ENCODE measurements at places on chromosomes 4 and X.

GRCh38 chr4:163404080-163404479 lies 60.4 kb downstream of the NPY5R start:
- no peak for DNase-seq

- peak; percentile 17 for DNase-seq
Measured at GRCh38 chr4:54440394-54441136, 211.5 kb downstream of the PDGFRA start.

DNA sequence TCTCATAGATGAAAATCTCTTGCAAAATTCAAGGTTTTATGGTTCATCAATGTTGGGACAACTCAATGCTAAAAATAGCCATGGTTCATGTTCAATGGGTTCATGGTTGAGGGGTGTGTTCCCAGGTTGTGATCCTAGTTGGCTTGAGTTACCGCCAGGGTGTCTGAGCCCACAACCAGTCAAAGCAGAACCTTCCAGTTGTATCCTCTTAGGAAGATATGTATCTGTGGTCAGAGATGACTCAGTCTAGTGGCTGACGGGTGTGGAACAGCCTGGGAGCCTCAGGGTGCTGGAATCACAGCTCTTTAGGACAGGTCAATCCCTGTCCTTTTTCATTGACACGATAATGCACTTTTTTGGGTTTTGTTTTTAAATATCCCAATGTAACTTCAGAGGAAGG lies 192.3 kb upstream of the NR3C2 start:
- peak; percentile 62 for DNase-seq

GRCh38 chrX:64698317-64698716 lies 277.9 kb downstream of the ZC4H2 start:
- no peak for DNase-seq

GRCh38 chr4:109977854-109978501 lies 65.3 kb downstream of the EGF start:
- DNase-seq: peak; percentile 60

DNA sequence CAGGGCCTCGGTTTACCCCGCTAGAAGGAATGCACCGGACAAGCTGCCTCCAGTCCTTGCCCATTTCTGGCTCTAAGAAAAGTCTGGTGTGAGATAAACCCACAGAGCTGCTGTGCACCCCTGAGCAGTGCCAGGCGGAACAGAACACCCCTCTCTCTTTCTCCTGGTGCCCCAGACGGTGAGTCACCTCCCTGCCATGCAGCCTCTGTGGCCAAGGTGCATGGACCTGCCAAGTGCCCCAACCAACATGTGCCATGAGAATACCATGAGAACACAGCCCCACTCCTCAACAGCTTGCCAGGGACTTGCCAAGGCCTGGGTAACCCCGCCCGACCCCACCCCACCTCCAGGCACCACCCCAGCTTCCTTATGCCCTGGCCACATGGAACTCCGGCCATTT lies 47.7 kb upstream of the MAN2B2 start:
- DNase-seq: no peak

DNA sequence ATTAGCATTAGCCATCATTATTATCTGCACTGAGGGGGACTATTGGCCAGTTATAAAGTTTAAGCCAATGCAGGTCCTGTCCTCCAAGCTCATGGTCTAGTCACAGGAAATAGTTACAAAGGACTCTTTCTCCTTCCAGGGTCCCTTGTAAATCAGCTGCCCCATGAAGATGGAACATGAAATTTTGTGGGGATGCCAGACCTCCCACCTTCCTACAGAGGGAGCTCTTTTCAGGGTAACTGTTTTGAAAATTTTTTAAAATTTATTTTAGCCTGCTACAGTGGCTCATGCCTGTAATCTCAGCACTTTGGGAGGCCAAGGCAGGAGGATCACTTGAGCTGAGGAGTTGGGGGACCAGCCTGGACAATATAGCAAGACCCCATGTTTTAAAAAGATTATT lies 124.4 kb upstream of the SLC34A2 start:
- no peak for DNase-seq

GRCh38 chr4:2666722-2667247 lies 89.4 kb downstream of the TNIP2 start:
- DNase-seq: no peak

- DNase-seq: no peak
Measured at GRCh38 chr4:147370881-147371280, 110.0 kb upstream of the EDNRA start.

DNA sequence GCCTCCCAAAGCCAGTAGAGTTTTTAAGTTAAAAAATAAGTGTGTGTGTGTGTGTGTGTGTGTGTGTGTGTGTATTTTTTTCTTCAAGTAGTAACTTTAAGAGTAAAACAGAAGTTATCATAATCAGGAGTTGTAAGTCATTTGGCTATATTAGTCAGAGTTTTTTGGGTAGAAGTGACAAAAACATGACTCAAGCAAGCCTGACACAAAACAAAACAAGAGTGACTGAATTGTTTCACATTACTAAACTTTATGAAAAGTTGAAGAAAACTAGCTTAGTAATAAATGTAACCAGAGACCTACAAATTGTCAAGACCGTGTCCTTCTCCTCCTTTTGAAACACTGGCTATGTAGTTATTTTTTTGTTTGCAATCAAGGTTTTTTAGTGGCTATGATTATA lies 738.0 kb upstream of the PITX2 start:
- no peak for DNase-seq
